ENCODE measurements at places on chromosomes 5 and 9.

GRCh38 chr5:56288873-56289601 is 55.9 kb upstream of the ANKRD55 start:
- DNase-seq, result no peak

GRCh38 chr5:109688630-109688969 is 1.1 kb upstream of the MAN2A1 start:
- peak; percentile 22 for DNase-seq

- DNase-seq, result peak; percentile 54
Observed at GRCh38 chr9:120490888-120491595, 88.9 kb downstream of the CDK5RAP2 start.

DNA sequence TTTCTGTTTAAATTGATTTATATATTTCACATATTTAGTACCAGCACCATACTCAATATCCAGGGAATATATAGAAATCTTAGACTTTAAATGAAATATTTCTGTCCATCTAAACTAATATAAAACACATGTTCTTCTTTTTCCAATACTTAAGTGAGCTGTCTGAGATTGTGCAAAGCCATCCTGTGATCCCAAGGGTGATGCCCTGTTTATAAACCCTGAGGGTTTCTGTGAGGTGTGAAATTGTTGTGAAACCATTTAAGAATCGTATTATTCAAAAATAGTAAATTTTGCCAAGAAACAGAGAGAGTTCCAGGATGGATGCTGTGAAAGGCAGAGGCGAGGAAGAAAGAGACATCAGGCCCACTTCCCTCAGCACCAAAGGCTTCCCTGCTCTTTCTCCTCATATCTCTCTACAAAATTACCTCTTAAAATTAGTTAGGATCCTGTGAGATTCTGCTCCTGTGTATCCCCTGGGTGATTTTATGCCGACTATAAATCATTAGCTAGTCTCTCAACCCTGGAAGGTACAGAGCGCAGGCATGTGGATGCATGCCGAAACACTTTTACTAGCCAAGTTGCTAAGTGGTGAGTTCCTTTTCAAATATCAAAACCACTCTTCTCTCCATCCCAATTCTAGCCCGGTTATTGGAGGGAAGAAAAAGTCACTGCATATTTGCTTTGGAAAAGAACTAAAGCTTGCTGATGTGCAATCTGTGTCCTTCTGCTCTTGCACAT is 183.0 kb downstream of the GLIS3 start:
- DNase-seq, result no peak

- DNase-seq, result no peak
Observed at GRCh38 chr9:2317591-2317990, 302.4 kb downstream of the SMARCA2 start.

GRCh38 chr5:35854248-35854647 is 2.4 kb upstream of the IL7R start:
- no peak for DNase-seq

DNA sequence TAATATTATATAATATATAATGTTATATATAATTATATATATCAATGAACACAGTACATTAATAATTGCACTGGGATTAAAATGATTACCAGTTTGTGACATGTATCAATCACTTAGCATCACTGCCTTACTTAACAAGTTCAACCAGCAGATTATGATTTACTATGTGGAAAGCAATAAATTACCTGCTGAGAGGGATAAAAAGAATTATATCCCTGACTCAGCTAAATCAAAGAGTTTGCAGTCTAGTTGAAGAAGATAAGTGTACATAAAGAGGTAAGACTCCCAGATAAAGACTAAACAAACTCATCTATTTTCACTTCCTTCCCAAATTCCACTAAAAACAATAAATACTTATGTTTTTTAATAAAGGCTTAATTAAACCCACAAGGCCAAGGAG is 11.2 kb downstream of the PLAA start:
- DNase-seq, result no peak

DNA sequence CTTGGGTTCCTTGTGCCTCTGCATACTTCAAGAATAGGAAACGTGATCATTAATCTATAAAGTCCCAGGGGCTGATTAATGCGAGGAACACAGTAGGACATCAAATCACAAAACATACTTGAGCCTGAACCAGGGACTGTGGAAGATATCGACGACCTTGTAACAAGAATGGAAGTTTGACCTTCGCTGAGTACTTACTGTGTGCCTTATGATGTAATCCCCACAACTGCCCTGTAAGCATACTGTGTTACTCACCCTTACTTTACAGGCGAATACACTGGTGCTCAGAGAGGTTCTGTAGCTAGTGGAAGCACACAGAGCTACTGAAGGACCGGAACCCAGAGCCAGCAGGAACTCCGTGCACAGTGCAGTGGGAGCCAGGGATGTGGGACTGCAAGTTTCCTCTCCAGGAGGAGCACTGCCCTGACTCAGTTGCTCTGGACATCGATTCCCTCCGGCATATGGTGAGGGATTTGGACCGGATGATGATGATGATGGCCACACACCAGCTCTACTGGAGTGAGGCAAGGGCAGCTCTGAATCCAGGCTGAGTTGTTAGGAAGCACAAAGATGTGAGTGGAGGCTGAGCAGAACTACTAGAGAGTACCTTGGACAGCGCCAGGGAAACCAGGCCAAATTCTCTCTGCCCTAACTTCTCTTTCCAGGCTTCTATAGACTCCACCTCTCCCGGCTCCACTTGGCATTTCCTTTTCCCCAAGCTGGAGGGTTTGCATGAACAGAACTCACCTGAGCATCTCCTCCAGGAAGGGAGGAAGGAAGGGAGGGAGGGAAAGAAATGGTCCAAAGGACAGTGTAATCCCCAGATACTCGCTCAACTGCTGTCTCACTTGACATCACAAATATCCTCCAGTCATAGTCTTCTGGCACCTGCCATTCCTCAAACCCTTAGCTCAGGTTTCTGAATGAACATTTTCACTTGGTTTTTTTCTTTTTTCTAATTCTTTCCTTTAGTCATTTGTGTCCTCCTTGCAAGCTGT is 1.5 kb upstream of the GABBR2 start:
- no peak for DNase-seq

Measured in GM20000 (cell line).